Osteoblast (primary cell): ENCODE measurements at places on chromosomes 12 and 14. TPM values are rescaled to one million over a fixed set of nuclear protein-coding genes. Genes with fewer than 3 reads are reported as not detected.

ADAMTS20 gene
- total RNA-seq = under 0.01 TPM in 1 of 2 replicates, not detected in the other

RNF212B gene
- total RNA-seq = not detected in 2 replicates

IFI27 gene
- total RNA-seq = 80.7 and 87.8 TPM in 2 replicates

PLEKHG7 gene
- total RNA-seq = not detected in 2 replicates

VRTN gene
- not detected in 2 replicates for total RNA-seq

KRT79 gene
- total RNA-seq = not detected in 2 replicates

RNASE1 gene
- 1.1 TPM in 1 of 2 replicates, not detected in the other for total RNA-seq

GSC gene
- total RNA-seq = 9.4 and 10.6 TPM in 2 replicates

TMPRSS12 gene
- total RNA-seq = not detected in 2 replicates

BDKRB2 gene
- 4.1 and 7.6 TPM in 2 replicates for total RNA-seq

C12orf54 gene
- total RNA-seq = not detected in 2 replicates

KCNH3 gene
- not detected in 2 replicates for total RNA-seq

KSR2 gene
- total RNA-seq = under 0.01 TPM in 2 replicates

OAS3 gene
- total RNA-seq = 1.8 and 6.9 TPM in 2 replicates

BAZ1A gene
- 23.9 and 25.9 TPM in 2 replicates for total RNA-seq

CIROP gene
- total RNA-seq = under 0.01 TPM in 1 of 2 replicates, not detected in the other

PRR4 gene
- 2.7 and 2.9 TPM in 2 replicates for total RNA-seq

WNK1 gene
- total RNA-seq = 110 and 127 TPM in 2 replicates

SERPINA10 gene
- total RNA-seq = not detected in 2 replicates

TMBIM4 gene
- 78.1 and 94.1 TPM in 2 replicates for total RNA-seq

GLIPR1L1 gene
- not detected in 2 replicates for total RNA-seq

TAS2R50 gene
- total RNA-seq = 4.4 and 6.2 TPM in 2 replicates

SLC38A4 gene
- 0.72 and 1.2 TPM in 2 replicates for total RNA-seq

PMEL gene
- total RNA-seq = 0.59 and 0.72 TPM in 2 replicates

RPS6KL1 gene
- 0.29 and 0.36 TPM in 2 replicates for total RNA-seq

GTF2A1 gene
- total RNA-seq = 35.8 and 37.4 TPM in 2 replicates

HHIPL1 gene
- total RNA-seq = 11.2 and 12.3 TPM in 2 replicates

ZFHX2 gene
- total RNA-seq = 0.59 and 0.72 TPM in 2 replicates

ZDHHC22 gene
- not detected in 2 replicates for total RNA-seq

GXYLT1 gene
- 7.6 and 11.8 TPM in 2 replicates for total RNA-seq
